ENCODE measurements at places on chromosomes 1 and 21. TPM values are rescaled to one million over a fixed set of nuclear protein-coding genes. Genes with fewer than 3 reads are reported as not detected.

OR2M4 gene
- total RNA-seq, result not detected

DNA sequence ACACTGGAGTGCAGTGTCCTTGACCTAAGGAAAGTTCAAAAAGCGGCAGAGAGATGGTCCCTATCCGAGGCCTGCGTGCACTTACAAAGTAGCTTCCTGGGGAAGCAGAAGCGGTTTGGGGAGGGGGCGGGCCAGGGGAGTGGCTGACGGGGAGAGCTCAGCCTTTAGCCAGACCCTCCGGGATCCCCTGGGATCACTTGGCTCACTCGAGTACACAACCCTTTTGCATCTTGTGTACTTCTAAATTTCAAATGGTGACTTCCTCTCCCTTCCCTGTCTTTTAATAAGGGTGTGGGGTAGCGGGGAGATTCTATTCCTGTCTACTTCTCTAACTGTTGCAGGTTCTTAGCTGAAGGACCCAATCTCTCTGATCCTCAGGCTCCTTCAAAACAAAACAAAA lies 18.1 kb upstream of the SNX27 start:
- no peak for DNase-seq

- DNase-seq, result no peak
These were observed 215.3 kb downstream of the SDCCAG8 start for GRCh38 chr1:243471026-243471685.

RSPO1 gene
- 0.08 TPM for total RNA-seq

GRCh38 chr1:15426492-15427279 lies 11.6 kb upstream of the CTRC start:
- DNase-seq, result no peak

DNA sequence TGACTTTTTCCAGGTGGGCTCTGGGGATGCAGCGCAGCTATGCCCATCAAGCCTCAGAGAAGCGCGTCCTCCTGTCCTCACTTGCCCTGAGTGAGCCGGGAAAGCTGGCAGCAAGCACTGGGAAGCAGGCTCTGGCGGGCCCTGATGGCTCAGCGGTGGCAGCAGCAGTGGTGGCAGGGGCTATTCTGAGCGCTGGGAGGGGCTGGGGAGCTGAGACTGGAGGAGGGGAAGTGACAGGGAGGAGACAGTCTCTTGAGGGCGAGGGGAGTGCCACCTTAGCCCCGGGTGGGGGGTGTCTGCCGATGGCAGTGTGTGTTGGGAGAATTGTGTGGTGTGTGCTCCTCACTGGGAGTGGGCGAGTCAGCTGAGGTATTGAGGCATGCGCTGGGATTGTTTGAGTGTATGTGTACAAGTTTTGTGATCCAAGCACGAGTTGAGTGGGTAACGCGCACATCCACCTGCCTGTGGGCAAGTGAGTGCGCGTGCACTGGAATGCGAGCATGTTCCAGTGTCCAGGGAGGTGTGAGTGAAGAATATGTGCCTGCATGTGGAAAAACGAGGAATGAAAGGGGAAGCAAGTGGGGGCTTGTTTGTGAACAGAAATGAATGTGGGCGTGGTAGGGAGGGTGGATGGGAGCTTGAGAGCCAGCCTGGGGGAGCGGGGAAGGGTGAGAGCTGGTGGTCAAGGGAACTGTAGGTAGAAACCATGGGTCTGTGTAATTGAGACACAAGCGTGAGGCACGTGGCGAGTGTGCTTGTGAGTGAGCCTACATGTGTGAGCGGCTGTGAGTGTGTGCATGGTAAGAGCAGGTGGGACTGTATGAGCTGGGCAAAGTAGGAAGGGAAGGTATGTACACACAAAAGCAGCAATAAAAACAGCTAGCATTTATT lies 2.9 kb upstream of the FOXO6 start:
- no peak for DNase-seq

UMODL1 gene
- not detected for total RNA-seq

DNA sequence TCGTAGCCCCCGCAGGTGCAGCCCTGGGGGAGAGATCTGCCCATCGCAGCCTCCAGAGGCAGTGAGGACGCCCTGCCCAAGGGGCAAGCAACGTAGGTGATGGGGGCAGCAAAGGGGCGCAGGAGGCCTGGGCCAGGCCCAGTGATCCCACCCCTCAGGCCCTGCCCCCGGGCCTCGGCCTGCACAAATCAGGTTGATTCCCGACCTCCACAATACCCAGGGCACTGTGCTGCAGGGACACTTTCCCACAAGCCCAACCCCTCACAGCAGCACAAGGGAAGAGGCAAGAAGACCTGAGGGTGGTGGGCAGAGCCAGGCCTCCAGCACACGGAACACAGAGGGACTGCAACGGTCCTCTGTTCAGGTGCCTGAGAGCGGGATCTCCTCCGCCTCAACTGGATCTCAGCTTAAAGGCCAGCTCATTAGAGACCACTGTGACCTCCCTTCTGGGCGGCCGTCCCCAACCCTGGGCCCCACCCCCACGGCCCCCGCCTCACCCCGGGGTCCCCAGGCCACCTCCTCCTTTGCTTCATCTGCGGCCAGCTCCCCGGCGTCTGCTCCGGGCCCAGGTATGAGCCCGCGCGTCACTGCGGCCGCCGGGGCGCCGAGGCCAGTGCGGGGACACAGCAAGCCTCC lies 812 bp upstream of the ARF1 start:
- DNase-seq, result no peak

DNA sequence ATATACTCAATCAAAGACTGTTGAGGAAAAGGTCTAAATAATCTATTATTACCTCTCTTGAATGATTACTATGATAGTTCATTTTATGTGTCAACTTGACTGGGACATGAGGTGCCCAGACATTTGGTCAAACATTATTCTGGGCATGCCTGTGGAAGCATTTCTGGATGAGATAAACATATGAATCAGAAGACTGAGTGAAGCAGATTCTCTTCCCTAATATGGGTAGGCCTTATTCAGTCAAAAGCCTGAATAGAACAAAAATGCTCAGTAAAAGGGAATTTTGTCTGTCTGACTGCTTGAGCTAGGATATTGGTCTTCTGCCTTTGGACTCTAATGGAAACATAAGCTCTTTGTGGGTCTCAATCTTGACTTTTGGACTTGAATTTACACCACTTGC lies 73.3 kb upstream of the SOX13 start:
- DNase-seq, result no peak

Data from H4 (cell line).